Prostate gland (tissue), 2 donors: ENCODE measurements at places on chromosomes 6 and 20. TPM values are rescaled to one million over a fixed set of nuclear protein-coding genes. Genes with fewer than 3 reads are reported as not detected.

RSPO4 gene
- total RNA-seq, result 1.8 TPM

ASIP gene
- total RNA-seq, result not detected

HNF4A gene
- total RNA-seq, result not detected

CST7 gene
- 3.6 TPM for total RNA-seq

RFX6 gene
- total RNA-seq, result not detected

TRIM15 gene
- total RNA-seq, result not detected

CALHM4 gene
- not detected for total RNA-seq

FOXO3 gene
- total RNA-seq, result 144 TPM

SLC22A16 gene
- total RNA-seq, result not detected

SLC32A1 gene
- not detected for total RNA-seq

- no peak for DNase-seq
These were observed 75.1 kb upstream of the PTPRK start for GRCh38 chr6:128595544-128595943.

GRCh38 chr6:119447921-119448320 lies 98.4 kb upstream of the MAN1A1 start:
- no peak for DNase-seq

GRCh38 chr6:11028959-11029358 lies 15.1 kb downstream of the ELOVL2 start:
- DNase-seq, result no peak

DNA sequence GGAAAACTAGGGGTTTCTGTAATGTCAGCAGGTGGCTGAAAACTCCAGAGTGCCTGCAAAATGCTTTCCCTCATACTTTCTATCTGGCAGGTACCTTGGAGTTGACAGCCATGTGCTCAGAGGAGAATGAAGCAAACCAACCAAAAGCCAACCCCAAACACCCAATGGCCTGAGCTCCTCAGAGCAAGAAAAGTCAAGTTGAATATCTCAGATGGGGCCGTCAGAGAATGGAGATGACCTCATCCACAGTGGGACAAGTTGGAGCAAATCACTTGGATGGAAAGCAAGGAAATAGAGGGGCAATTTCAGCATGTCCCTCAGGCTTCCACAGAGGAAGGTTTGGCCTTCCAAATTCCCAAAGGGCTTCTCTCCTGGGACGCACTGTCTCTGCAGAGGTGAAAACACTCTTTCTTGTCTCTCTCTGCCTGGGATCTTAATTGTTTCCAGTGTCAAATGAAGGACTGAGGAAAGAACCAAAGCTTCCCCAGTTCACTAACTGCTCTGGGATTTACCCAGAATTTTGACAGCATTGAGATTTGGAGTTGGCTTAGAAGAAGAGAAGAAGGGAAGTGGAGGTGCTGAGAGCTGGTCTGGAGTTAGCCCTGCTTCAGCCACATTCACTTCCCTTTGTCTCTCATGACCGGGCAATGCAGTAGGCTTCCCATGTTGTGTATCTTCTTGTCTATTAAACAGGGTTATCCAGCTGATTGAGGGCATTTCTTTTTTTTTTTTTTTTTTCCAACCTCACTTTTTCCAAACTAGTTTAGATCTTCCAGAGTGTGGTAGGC lies 42.2 kb downstream of the PRND start:
- no peak for DNase-seq

DNA sequence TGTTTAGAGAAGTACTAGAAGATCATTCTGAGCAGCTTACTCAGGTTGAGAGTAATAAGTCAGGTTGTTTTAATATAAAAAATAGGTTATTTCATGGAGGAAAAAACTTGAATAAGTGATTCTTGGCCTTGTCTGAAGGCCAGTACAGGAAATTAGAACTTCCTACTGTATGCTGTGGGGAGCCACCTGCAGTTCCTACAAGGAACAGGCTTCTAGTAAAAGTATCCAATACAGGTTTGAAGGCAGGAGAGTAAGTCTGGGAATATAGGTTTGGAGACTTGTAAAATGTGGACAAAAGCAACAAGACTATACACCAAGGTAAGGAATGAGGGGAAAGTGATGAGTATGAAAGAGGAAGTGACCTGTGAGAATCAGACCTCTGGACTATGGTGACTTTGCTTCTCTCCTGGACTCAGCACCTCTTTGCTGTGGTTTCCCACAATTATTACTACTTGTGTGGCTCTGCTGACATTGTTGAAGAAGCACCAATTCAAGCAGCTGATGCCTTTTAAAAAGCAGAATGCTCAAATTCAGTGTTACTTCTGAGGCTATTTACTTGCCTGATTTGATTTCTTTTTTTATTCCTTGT lies 278.6 kb downstream of the TBC1D7 start:
- no peak for DNase-seq

DNA sequence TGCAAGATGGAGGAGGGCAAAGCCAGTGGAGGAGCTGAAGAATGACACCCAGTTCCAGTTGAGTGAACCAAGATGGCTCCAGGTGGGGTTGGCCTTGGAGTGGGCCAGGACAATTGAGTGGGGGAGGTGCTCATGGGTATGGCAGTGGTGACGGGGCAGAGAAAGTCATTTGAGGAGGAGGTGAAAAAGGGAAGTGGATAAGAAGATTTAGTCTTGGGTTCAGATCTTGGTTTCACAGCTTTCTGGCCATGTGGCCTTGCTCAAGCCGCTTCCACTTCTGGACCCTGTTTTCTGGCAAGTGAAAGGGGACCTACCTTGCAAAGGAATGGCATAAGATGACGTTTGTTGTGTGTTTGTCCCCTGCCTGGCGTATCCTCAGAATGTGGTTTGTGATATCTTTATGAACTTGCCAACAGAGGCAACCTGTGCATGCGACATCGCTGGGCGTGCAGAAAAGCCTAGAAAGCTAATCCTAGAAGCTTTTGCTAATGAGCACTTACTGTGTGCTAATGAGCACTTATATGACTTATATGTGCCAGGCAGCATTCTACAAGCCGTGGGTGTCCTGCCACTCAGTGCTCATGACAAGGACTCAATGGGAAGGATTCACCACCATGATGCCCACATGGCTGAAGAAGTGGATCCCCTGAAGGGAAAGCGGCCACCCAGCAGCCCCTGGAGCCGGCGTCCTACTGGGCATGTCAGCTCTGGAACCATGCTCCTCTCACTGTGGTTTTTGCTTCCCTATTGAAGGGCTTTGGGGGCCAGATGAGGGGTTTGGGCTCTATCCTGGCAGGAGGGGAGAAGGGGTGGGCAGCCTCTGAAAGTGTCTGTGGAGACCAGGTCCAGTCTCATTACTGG lies 23.6 kb upstream of the STX16 start:
- no peak for DNase-seq

- DNase-seq, result no peak
These were observed 32.8 kb upstream of the KCNQ5 start for GRCh38 chr6:72589096-72589495.

GRCh38 chr6:46255528-46255927 lies 84.7 kb upstream of the ENPP5 start:
- no peak for DNase-seq

GRCh38 chr6:158439255-158439654 lies 120.6 kb upstream of the TMEM181 start:
- no peak for DNase-seq

GRCh38 chr20:47849006-47849405 lies 63.7 kb upstream of the SULF2 start:
- no peak for DNase-seq

DNA sequence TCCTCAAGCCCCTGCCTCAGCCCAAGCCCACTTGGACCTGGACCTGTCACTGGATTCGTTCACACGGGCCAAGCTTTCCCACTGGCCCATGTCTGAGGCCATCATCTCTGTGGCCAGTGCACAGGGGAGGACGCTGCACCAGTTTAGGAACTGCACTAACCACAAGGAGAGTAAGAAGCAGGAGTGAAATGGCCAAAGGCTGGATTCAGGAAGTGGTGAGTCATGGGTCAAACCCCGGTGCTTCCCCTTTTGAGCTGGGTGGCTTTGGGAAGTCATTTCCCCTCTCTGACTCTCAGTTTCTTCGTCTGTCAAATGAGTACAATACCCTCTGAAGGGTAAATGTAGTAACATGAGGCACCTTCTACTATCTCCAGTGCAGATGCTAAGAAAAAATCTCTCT lies 87.9 kb downstream of the CD40 start:
- no peak for DNase-seq

DNA sequence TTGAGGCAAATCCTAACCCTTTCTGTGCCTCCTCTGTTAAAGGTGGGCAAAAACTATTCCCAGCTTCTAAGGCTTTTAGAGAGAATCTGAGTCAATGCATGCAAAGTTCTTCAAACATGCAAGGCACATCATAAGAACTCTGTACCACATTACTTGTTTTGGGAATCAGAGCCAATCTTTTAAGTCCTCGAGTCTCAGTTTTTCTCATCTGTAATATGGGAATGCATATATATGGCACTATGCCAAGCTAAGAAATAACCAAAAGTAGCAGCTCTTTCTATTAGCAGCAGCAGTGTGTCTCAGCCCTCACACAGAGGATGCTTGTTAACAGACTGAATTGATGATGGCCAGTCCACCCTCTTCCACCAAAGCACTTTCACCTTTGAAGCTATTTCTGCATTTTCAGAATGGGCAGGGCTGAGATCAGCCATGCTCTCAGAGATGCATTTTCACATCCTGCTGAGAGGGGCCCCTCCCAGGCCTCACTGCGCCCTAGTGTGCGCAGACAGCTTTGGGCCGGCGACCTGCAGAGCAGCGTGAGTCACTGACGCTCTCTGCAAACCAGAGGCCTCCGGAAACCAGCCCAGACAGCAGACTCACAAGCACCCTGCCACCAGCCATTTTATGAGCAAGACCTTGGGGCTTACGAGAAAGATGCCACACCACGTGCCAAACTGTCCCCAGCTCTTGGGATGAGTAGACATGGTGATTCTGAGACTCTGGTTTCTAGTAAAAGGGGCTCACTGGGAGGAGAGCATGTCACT lies 138.0 kb downstream of the NFATC2 start:
- no peak for DNase-seq

DNA sequence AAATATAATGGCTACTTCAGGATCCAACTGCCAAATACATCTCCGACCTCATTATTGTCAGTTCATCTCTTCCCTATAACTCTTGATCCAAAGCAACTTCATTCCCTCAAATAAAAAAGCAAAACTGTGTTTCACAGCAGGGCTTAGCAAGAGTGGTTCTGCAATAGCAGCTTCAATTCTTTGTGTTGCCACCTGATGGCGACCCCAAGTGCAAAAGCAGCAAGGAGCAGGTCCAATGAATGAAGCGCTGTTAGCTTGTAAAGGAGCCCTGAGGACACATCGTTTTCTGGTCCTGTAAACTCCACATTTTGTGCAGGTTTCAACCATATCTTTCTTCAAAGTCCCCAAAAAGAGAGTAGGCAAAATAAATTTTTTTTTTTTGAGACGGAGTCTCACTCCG lies 19.6 kb downstream of the RTN4IP1 start:
- DNase-seq, result no peak

GRCh38 chr6:81909981-81910900 lies 157.8 kb upstream of the TENT5A start:
- no peak for DNase-seq

DNA sequence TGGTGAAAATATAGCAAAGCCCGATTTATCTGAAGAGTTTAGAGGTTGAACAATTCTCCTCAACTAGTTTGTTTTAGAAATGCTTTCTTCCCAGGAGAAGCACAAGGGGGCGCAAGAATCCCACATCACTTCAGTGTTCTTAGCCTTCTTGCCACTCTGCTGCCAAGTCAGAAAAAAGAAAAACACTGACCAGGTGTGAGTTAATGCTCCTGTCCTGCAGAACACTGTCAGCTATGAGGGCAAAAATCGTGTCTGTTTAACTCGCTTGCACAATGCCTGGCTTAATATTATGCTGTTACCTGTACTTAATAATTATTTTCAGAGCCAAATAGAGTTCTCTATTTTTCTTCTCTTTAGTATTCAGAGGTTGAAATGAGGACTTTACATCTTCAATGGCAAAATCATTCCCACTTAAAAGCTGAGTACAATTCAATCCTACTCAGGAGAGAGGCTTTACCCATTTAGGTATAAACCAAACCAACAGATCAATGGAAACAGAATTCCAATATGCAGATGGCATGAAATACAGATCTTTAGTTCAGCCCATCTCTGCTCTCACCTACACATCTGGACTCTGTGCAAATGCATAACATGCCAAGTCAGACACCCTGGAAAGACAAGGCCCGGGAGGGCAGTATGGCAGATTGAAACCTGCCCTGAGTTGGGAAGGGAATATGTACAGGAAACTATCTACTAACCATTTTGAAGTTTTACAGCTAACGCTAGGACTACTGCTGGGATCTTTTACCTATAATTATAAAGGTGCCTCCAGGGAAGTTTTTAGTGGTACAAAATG lies 71.4 kb upstream of the TULP1 start:
- peak; percentile 81 for DNase-seq

GRCh38 chr6:148064406-148065134 lies 278.1 kb upstream of the SASH1 start:
- no peak for DNase-seq

GRCh38 chr6:11161031-11161956 lies 49.8 kb upstream of the ERVFRD-1 start:
- no peak for DNase-seq

GRCh38 chr20:33848391-33848790 lies 37.2 kb downstream of the CHMP4B start:
- DNase-seq, result no peak

- DNase-seq, result peak; percentile 36
These were observed 231.9 kb downstream of the PKHD1 start for GRCh38 chr6:51855310-51856082.

- DNase-seq, result no peak
These were observed 4.5 kb downstream of the TEAD3 start for GRCh38 chr6:35492258-35492973.

GRCh38 chr20:29742699-29743100 lies 1514.8 kb upstream of the DEFB115 start:
- no peak for DNase-seq

GRCh38 chr6:113671421-113671820 lies 185.7 kb upstream of the MARCKS start:
- no peak for DNase-seq

GRCh38 chr6:150702675-150703074 lies 103.0 kb downstream of the PLEKHG1 start:
- DNase-seq, result no peak

DNA sequence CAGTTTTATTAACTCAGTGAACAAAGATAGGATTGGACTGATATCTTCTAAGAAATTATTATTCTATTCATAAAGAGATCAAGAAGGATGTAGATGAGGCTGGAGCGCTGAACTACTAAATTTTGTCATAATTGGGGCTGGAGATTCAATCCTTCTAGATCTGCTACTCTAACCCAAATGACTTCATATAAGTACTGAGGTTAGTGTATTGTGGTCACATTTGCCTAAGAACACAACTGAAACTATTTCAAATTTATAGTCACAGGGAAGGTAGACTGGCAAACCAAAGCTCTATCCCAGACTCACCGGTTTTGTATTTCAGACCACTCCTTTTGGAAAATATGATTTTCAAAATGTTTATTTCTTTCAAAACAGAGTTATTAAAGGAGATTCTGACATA lies 96.7 kb downstream of the BMP5 start:
- DNase-seq, result no peak
